ENCODE measurements at places on chromosomes 7 and 10. TPM values are rescaled to one million over a fixed set of nuclear protein-coding genes. Genes with fewer than 3 reads are reported as not detected.

GRCh38 chr10:125797994-125798662 is 22.5 kb upstream of the MMP21 start:
- no peak for DNase-seq

DNA sequence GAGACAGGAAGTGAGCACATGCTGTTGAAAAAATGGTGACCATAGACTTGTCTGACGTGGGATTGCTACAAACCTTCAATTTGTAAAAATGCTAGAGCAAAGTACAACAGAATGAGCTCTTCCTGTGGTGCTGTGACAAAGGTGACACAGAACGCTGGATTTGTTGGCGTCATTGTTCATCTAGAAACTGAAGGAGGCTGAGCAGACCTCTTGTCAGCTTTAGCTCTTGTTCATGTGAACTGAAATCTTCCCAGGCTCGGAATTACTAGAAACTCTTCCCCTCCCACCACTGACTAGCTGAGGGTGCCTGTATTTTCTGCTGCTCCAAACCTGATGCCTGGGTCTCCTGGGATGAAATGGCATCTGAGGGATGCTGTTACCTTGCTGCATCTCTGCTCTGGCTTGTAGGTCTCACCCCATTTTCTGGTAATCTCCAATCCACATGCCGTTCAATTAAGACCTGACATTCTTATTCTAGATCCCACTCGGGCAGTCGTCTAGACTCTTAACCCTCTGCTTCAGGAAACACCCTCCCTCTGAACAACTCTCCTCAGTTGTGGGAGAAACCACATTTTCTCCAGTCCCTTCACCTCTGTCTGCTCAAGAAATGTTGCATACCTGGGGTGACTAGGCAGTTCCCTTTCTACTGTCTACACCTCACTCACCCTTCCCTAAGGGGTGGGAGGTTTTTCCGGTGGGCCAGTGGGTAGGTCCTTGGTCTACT is 349.3 kb downstream of the CXCL12 start:
- no peak for DNase-seq

- DNase-seq, result no peak
Observed at GRCh38 chr10:71161425-71161824, 50.9 kb upstream of the UNC5B start.

DNA sequence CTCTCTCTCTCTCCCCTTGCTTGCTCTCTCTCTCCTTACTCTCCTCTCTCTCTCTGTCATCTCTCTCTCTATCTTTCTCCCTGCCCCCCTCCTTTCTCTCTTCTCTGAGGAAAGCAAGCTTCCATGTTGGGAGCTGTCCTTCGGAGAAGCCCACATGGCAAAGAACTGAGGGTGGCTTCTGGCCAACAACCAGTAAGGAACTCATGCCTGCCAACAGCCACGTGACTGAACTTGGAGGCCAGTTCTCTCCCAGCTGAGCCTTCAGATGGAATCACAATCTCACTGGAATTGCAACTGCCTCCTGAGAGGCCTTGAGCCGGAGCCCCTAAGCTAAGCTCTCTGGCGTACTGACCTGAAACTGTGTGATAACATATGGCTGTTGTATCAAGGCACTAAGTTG is 12.0 kb upstream of the DHTKD1 start:
- no peak for DNase-seq

Gene ANKRD30A
- total RNA-seq, result not detected

DNA sequence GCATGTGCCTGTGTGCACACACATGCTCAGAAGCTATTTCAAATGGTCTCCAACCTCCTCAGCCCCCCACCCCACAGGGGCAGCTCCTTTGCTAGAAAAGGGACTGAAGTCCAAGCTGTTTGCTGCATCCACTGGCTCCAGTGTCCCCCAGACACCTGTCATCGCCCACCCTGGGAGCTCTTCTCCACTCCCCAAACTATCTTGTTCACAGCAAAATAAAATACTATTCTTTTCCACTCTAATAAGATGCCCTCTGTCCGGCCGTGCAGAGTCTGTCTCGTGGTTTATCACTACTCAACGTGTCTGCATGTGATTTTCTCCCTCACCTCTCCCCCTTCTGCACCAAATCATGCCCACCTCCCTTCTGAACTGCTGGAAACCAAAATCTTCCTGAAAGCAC is 25.6 kb downstream of the HIPK2 start:
- no peak for DNase-seq

GRCh38 chr7:157801113-157801512 is 464.3 kb downstream of the DNAJB6 start:
- DNase-seq, result no peak

DNA sequence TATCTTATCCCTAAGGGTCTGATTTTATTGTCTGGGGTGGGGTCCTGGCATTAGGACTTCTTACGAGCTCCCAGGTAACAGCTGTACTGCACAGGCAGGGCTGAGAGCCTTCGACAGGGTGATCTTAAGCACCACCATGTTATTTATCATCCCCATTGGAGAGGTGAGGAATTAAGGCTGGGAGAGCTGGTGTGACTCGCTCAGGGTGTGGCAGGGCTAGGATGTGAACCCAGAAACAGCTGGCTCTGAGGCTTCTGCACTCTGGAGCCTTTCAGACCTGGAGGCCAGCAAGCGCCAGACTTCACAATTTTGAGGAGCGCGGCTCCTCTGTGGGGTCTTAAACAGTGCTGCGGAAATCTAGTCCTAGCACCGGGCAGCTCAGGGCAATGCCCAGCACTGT is 27.4 kb upstream of the NDST2 start:
- no peak for DNase-seq

Gene SPAG6
- 0.41 TPM for total RNA-seq

- DNase-seq, result no peak
Observed at GRCh38 chr7:47979832-47980181, 392 bp upstream of the HUS1 start.

Gene GPR15LG
- not detected for total RNA-seq

Gene ZSWIM8
- total RNA-seq, result 31.8 TPM

DNA sequence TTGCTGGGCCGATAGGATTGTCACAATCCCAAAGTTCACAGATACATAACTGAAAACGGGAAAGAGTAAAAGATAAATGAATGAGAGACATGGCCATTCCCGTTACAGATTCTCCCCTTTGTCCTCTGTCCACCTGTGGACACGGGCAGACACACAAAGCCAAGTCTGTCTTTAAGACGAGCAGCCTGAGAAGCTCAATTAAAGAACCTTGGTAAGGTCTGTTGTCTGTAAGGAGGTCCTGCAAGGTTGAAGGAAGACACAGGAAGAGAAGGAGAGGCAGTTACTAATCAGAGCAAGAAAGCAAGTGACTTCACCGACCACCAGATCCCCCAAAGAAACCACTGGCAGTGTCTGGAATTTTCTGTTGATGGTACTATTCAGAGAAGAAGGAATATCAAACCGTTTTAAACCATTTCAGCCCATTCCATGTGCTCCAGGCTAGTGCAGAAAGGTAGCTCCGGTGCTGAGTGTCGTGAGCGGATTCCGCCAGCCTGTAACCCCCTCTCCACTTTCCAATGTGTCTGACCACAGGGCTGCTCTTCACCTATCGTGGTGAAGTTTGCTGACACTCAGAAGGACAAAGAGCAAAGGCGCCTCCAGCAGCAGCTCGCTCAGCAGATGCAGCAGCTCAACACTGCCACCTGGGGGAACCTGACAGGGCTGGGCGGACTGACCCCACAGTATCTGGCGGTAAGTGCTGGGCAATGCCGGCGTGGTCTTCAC is 252.6 kb downstream of the CELF2 start:
- peak; percentile 36 for DNase-seq

DNA sequence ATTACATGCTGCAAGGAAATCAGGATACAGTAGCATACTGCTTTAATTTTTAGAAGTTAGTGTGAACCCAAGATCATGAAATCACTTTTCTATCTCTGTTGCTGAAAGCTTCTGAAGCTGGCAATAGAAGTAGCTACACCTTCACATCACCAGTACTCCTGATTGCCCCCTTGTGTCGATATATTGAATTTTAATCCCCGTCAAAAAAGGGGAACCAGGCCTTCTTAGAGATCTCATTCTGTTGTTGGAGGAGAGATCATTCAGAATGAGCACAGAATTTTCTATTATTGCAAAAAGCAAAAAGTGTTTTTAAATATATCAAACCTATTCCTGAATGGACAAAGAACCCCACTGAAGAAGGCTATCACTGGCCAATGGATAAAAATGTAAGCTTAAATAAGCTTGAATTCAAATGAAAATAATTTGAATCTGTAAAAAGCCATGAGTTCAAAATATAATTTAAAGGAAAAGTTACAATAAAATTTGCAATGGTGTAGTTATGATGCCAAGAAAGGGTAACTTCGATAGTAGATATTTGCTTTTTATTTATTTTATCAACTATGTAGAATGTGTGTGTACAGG is 39.7 kb upstream of the TEX47 start:
- DNase-seq, result no peak

DNA sequence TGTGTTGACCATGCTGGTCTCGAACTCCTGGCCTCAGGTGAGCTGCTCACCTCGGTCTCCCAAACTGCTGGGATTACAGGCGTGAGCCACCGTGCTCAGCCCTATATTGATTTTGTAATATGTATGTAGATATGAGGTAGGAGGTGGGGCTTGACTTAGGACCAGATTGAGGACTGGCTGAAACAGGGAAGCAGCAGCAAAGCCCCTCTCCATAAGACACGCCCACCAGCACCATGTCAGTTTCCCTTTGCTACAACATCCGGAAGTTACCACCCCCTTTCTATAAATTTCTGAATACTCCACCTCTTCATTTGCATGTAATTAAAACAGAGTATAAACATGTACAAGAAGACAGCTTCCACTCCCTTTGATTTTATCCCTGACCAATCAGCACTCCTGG is 47.9 kb upstream of the MYL10 start:
- no peak for DNase-seq

Gene ASZ1
- total RNA-seq, result not detected

Gene ADIRF
- 0.41 TPM for total RNA-seq

Gene SEMA3C
- total RNA-seq, result 307 TPM

Gene CXCL12
- 13.9 TPM for total RNA-seq

DNA sequence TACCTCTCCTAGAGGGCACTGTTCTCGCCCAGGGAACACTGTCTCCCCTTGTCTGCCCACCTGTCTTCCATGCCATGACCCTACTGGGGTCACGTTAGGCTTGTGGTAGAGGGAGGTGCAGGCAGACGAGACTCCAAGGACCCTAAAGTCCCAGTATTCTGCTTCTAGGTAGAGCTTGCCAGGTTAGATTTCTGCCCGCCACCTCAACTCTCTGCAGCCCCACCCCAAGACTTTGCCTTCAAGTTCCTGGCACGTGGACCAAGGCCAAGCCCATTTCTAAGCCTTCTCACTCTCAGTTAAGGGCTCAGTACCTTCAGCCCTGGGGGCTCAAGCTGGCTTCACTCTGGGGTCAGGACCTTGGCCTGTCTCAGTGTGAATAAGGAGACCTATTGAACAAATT is 16.1 kb downstream of the PRKAG2 start:
- DNase-seq, result no peak

- no peak for DNase-seq
Observed at GRCh38 chr10:29849886-29850285, 209.5 kb downstream of the JCAD start.

- DNase-seq, result no peak
Observed at GRCh38 chr10:71727105-71727737, 7.6 kb upstream of the C10orf105 start.

GRCh38 chr10:44950326-44951225 is 9.0 kb upstream of the RASSF4 start:
- no peak for DNase-seq

Gene EBLN1
- not detected for total RNA-seq

GRCh38 chr7:92044940-92045339 is 89.3 kb downstream of the CYP51A1 start:
- DNase-seq, result no peak

- DNase-seq, result peak; percentile 70
Observed at GRCh38 chr10:70887804-70888800, at the start of gene PCBD1. Gene PCBD1, minus strand, starts transcription at chr10:70888565. Its CDS starts 32 bp downstream, at chr10:70888533.

Gene LZTS2
- 15.5 TPM for total RNA-seq

- no peak for DNase-seq
Observed at GRCh38 chr7:82273886-82274285, 169.7 kb downstream of the CACNA2D1 start.

DNA sequence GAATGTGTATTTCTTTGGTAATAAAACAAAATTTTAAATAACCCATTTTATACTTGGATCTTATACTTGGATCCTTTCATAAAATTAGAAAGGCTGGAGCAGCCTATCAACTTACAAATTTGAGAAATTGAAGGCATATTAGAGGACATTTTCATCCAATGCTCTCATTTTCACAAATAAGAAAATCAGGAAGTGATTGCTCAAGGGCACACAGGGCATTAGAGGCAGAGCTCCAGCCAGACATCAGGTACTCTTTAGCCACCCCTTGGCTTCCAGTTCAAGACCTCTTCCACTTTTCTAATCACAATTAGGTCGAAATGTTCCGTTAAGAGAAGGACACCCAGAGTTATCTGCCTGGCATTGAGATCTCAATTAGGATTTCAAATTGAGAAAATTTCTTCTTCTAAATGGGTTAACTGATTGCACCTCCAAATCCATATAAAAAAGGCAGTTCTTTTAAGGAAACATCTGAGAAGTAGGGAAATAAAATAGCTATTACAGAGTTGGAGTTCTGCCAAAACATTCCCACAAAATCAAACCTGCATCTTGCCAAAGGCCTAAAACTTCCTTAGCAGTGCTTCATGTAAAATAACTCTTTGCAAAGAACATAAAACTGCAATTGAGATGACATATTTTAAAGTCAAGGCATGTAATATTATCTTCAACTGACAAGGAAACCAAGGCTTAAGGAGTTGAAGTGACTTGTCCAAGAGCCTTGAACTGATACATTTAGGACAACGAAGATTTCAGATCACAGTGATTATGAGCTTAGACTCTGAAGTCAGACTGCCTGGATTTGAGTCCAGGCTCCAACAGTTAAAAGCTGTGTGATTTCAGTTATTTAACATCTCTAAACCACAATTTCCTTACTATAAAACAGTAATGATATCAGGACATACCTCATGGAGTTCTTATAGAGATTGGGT is 2.4 kb downstream of the ACTA2 start:
- DNase-seq, result no peak

DNA sequence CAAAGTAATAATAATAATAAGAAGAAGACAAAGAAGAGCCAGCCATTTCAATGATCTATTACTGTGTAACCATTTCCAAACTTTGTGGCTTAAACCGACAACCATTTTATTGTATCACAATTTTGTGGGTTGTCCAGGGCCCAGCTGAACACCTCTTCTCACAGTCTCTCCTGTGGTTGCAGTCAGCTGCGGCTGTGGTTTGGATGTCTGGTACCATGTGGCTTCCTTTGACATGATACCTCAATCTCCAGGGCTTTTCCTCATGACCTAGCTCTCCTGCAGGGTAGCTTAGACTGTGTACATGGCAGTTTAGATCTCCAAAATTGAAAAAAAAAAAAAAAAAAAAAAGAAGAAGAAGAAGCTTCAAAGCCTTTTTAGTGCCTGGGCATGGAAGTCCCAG is 72.6 kb upstream of the NFKB2 start:
- no peak for DNase-seq

Gene CDC123
- total RNA-seq, result 146 TPM

DNA sequence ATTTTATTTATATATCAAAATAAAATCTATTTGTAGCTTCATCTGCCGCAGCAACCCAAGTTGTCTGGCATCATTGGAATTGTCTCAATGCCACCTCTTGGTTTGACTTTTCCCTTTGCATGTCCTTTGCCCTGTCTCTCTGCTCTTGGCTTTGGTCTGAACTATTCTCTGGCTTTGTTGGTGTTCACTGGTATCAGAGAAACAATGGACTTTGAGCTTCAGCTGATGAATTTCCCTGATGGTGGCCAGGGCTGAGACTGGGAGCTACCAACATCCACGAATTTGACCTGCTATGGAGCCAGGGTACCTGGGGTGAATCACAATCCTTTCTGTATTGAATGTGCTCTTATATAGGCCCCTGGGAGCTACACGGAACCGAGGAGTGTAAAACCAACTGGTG is 311.7 kb upstream of the KIAA1217 start:
- no peak for DNase-seq

- DNase-seq, result no peak
Observed at GRCh38 chr10:48609441-48609840, 4.6 kb upstream of the ARHGAP22 start.

Gene ATP6V0A4
- 2.4 TPM for total RNA-seq

Gene ADAM22
- 76.2 TPM for total RNA-seq

All from frontal cortex (tissue), 4 donors.